ENCODE measurements at places on chromosomes 7 and 10.

DNA sequence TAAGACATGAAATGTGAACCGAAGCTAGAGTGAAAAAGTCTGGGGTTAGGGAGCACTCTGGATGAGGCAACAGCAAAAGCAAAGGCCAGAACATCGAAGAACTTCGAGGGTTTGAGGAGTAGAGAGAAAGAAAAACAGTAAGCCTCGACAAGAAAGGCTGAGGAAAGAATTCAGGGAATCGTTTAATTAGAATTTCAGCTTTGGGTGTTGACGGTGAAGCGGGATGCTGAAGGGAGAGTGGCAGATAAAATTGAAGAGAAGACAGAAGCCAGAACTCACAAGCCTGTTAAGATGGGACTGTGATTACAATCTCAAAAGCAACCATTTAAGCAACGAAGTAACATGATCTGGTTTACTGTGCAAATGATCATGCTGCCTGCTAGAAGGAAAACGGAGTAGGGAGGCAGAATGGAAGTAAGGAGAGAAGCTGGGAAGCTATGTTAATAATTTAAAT is 2.1 kb downstream of the TRDMT1 start:
- peak; percentile 61 for DNase-seq

GRCh38 chr10:95297402-95297801 is 6.6 kb upstream of the PDLIM1 start:
- DNase-seq = no peak

DNA sequence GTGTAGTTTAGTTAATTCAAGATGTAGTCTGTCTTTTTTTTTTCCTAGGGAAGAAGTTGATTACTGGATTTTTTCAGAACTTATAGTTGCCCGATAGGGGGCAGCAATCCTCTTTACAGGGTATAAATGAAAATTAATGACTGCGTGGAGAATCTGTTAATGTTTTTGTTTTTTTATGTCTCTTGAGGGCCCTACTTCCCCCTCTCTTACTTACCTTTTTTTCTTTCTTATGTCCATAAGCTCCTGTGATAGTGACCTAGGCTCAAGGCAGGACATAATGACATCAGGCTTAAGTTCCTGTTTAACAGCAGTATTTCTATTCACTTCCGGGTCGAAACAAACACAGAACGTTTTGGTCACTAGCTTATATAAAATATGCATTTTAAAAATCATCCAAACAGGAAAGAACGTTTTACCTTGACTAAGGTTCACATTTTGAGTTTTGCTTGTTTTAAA is 18.8 kb downstream of the CDC123 start:
- peak; percentile 48 for DNase-seq

DNA sequence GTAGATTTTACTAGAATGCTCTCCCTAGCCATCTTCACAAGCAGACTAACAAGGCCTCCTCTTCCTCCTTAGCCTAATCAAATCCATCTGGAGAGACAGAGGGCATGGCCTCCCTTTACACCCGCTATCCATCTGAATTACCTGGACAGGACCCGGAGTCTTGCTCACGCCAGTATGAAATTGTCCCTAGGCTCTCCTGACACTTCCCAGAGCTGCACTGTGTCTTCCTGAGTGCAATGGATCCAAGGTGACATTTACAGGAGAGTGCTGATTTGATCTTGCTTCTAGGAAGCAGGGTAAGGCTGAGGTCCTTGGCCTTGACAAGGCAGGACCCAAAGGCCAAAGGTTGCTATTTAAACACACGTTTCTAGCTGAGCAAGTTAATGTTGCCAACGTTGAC is 147.8 kb downstream of the HIBADH start:
- no peak for DNase-seq

DNA sequence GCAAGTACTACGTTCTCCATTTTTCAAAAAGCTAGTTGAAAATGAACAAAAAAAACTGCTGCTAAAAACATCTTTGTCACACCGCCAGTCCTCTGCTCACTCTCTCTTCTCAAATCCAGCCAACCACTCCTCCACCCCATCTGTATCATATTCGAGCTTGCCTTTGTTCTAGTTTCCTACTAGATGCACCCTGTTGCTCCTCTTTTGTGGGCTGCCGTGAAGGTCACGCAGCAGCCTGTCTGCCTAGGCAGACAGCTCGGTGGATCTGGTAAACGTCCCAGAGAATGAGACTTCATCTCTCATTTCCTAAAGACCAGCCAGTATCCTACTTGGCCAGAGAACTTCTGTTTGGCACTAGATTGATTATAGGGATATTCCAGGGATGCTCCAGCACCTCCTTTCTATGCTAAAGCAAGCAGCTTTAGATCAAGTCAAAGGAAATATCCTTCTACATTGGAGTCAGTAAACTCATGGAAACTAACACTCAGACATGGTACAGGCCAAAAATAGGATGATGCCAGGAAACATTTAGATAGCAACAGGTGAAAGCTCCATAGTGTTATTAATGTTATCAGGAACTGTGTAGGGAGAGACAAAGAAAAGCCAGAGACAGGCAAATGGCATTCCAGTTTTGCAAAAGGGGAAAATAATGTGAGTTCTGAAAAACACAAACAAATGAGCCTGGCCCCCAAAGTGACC is 8.7 kb upstream of the PLXNA4 start:
- DNase-seq = no peak

GRCh38 chr7:33108554-33109004 is 625 bp downstream of the RP9 start:
- DNase-seq = peak; percentile 18

DNA sequence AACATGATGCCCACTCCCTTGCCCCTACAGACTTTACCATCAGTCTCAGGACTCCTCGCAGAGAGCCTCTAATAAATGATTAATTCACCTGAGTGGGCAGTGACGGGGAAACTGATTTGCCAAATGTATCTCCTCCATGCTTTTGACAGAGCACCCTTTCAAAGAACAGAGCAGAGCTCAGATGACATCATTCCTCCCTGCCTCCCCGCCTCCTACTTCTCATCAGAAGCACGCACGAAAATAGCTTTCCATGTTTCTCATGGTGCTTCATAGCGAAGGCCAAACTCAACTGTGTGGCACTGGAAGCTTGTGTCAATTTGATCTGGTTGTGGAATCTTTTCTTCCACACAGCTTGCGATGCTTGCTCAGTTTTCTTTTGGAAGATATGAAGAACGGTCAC is 442.5 kb downstream of the RPS24 start:
- no peak for DNase-seq

DNA sequence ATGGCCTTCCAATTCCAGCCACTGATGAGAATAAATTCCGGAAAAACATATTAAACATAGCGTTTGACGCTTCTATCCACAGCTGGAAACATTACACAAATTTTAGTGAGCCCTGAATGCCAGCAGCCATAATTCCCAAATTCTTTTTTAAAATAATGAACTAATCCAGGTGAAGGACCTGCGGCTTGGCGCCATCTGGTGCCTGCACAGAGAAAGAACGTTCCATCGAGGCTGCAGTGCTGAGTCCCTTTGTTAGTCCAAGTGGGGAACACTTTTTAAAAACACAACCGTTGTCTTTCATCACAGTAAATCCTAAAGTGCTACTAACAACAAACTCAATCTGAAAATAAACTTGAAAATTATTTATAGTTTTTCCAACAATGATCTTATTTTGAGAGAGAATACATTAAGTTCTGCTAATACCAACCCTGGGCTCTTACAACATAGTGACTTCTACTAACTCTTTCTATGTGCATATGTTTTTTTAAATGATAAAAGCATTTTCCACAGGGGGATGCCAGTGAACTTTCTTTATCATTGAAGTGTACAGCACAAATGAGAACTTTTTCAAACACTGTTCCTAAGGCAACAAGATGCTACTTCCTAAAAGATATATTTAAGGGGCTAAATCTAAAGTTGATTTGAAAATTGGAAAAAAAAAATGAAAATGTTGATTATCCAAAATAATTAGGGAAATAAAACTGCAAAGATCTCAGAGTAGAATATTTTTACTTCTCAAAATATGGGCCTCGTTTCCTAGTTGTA is 166.9 kb upstream of the RNF32 start:
- DNase-seq = peak; percentile 10

DNA sequence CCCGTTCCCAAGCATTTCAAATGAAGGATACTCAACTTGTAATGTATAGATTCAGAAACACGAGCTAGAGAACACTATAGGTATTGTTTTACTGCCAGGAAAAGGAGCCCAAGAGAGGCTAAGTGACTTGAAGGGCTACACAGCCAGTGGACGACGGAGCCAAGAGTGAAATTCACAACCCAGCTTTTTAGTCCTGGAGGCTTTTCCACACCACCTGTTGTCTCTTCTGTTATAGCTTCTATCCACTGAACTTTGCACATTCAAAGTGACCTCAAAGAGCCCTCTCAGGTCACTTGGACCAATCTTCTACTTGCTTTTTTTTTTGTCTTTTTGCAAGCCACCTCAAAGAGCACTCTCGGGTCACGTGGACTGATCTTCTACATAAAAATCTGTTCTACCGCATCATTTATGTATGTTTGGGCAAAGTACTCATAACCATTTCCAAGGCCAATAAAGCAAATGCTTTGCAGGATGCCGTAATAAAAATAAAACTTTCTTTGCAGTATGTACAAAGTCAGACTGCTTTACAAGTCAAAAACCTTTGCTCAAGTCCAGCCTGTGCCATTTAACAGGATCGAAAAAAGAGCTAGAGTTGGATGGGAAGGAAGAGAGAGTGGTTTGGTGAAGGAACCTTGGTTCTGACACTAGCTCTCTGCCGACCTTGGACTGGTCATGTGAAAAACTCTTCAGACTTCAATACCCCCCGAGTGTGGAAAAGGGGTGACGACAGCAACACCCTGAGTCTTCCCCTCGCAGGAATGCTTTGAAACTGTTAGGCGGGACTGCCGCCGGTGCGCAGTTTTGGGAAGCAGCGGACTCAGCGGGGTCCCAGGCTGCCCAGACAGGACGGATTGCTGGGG is 821 bp downstream of the SLC35B4 start:
- peak; percentile 21 for DNase-seq

- no peak for DNase-seq
Observed at GRCh38 chr7:141609576-141609975, 58.4 kb downstream of the AGK start.

- peak; percentile 11 for DNase-seq
Observed at GRCh38 chr10:97991871-97992270, 38.5 kb downstream of the CRTAC1 start.

DNA sequence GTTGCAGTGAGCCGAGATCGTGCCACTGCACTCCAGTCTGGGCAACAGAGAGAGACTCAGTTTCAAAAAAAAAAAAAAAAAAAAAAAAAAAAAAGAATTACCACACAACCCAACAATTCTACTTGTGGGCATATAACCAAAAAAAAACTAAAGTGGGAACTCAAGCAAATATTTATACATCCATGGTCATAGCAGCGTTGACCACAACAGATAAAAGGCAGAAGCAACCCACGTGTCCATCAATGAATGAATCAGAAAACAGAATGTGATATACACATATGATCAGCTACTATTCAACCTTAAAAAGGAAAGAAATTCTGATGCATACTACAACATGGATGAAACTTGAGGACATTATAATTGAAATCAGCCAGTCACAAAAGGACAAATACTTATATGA is 179.3 kb upstream of the NEBL start:
- no peak for DNase-seq

GRCh38 chr7:105222953-105223352 is 165.8 kb downstream of the SRPK2 start:
- no peak for DNase-seq

DNA sequence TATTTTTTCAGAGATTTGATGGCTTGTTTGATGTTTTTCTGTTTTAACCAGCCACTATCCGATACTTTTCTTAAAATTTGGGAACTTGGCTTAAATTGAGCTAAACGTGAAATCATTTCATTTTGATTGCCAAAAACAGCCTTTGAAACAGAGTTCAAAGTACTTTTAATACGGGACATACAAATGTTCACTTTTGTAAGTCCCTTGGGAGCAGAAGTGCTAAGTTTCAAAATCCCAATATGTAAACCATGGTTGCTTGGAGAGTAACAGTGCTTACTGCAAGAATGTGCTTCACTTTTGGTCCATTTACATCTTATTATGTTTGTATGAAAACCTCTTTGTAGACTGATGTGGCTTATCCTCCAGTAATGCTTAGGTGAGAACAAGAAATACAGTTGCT is 10.9 kb downstream of the PNPLA8 start:
- no peak for DNase-seq

GRCh38 chr7:151723321-151723720 is 153.6 kb downstream of the PRKAG2 start:
- DNase-seq = no peak

- DNase-seq = peak; percentile 83
Observed at GRCh38 chr10:24603333-24603732, 120.4 kb downstream of the ARHGAP21 start.

GRCh38 chr7:81469869-81470723 is 299.8 kb downstream of the HGF start:
- DNase-seq = peak; percentile 53

GRCh38 chr7:92343714-92344113 is 97.9 kb downstream of the ANKIB1 start:
- no peak for DNase-seq

- DNase-seq = peak; percentile 81
Observed at GRCh38 chr10:73886085-73886529, 11.8 kb upstream of the CAMK2G start.

DNA sequence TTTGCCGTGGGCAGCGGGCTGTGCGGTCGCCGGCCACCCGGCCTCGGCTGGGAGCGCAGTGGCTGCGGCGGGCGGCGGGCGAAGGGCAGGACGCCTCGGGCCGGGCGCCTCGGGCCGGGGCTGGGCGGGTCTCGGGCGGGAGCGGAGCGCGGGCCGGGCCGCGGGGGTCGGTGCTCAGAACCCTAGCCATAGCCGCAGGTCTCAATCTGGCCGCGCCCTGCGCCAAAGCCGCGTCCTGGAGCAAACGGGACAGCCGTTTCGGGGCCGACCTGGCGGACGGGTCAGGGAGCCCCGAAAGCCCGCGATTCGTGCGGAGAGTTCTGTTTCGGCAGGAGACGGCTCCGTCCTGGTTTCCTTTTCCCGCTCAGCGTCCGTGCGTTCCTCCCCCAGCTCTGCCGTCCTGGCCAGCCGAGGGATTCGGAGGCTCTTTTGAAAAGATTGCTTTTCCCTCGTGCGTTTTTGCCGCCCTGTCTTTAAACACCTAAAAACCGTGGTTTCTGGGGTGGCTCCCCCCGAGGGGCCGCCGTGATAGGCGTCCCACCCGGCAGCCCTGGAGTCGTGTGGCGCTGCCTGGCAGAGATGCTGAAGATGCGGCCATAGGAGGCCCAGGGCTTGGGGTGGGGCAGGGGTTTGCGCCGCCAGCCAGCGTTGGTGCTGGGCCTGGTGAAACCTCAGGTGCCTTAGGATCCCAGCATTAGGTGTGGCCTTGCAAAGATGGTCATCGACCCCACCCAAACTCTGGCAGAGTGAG is 727 bp downstream of the RET start:
- no peak for DNase-seq

GRCh38 chr7:22143491-22143890 is 197.8 kb upstream of the CDCA7L start:
- no peak for DNase-seq

GRCh38 chr10:108358912-108359311 is 1194.4 kb upstream of the SORCS1 start:
- peak; percentile 96 for DNase-seq
